Naive thymus-derived CD8-positive, alpha-beta T cell (primary cell): ENCODE measurements at places on chromosomes 6 and 20.

DNA sequence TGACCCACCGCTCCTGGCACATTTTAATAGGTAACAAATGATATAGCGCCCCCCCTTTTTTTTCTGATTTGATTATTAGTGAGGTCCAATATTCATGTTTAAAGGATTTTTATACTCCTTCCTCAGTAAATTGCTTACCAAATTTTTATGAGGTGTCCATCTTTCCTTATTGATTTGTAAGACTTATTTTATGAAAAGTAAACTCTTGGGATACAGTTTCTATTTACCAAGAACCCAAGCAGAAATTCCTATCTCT is 25.1 kb downstream of the TRIM27 start:
- DNase-seq: no peak

DNA sequence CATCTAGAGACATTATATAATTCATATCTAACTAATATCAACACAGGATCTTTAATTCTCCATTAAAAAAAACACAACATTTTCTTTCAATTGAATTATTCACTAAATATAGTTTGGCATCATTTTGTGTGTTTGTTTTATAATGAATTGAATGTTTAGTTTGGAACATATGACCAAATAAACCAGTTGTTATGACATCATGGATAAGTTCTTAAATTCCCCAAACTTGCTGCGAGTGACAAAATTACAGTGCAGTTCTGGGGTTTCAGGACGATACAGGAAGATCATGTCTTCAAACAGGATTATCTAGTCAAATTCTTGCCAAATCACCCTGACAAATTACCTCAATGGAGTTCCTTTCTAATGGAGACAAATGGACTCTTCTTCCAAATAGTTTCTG is 473.6 kb downstream of the EPM2A start:
- DNase-seq: no peak

- DNase-seq: no peak
Measured at GRCh38 chr6:158481690-158482473, 78.0 kb upstream of the TMEM181 start.

DNA sequence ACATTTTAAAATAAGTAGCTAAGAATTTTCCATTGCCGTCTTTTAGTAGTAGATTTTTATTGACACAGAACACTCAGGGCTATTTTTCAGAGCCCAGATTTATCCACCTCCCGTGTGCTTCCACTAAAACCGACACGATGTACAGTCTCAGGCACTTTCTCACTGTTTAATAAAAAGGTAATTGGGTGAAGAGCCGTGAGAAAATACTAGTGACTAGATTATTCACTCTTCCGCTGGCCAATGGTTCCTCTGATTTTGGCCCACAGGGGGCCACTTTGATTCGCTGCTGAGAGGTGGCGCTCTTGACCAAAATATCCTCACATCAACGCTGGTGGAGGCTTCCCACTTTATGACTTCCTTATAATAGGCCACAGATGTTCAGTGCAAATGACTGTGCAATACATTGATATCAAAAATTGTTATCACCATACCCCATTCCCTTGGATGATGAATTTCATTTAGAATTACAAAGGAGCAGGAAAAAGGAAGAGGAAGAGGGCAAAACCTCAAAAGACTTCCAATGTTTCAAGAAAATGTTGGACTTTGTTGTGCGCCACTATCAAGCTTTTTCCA is 12.3 kb upstream of the HDDC2 start:
- DNase-seq: no peak

GRCh38 chr6:114081730-114082129 is 110.8 kb upstream of the HDAC2 start:
- DNase-seq: no peak

GRCh38 chr20:64156886-64157875 is 7.1 kb upstream of the MYT1 start:
- DNase-seq: no peak

DNA sequence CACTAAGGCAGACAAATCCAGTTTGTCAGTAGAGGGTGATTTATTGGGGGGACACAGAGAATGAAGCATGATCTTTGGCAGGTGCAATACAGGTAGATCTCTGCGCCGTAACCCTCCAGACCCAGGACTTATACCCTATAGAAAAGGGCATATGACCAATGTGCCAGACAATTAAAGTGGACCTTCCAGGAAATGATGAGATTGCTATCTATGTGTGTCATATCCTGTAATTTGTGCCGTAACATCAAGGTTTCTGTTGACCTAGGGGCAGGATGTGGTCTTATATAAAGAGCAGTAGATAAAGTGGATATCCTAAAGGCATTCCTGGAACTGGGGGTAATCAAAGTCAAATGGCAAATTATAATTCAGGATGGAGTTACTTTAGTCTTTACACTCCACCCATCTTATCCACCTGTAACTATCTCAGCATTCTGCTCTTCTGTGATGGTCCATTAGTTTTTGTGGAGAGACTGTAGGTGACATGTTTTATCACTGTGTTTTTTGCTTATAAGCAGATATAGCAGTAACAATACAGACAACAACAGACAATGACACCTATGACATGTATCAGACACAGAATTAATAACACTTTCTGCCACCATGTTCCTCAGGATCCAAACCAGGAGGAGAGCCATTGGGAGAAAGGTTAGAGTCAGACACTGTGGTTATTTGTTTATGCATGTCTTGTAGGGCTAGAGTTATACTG is 43.1 kb upstream of the ZNF337 start:
- DNase-seq: no peak

GRCh38 chr6:74638412-74638811 is 567.4 kb downstream of the COL12A1 start:
- no peak for DNase-seq

GRCh38 chr6:13776602-13777001 is 37.8 kb downstream of the MCUR1 start:
- no peak for DNase-seq
